Endothelial cell (in vitro differentiated cells): ENCODE measurements at places on chromosomes 2 and 18.

DNA sequence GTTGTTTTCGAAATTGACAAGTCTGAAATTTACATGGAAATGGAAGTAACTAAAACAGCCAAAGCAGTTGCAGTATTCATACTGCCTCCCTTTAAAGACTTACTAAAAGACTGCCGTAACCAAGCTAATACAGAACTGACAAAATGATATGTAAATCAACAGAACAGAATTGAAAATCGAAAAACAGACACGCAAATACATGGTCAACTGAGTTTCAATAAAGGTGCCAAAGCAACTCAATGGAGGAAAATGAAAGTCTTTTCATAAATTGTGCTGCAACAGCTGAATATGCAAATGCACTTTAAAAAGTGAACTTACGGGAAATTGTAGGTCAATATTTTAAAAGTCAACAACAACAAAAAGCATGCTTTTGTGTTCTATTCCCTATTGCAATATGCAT lies 34.2 kb downstream of the TMEM131 start:
- no peak for DNase-seq

GRCh38 chr18:11947214-11948191 lies 33.8 kb upstream of the IMPA2 start:
- DNase-seq = peak; percentile 55

DNA sequence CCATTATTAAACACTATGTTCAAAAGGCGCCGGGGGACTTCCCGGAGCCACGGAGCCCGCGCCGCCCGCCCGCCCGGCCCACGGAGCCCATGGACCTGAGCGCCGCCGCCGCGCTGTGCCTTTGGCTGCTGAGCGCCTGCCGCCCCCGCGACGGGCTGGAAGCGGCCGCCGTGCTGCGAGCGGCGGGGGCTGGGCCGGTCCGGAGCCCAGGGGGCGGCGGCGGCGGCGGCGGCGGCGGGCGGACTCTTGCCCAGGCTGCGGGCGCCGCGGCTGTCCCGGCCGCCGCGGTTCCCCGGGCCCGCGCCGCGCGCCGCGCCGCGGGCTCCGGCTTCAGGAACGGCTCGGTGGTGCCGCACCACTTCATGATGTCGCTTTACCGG lies 197 bp downstream of the GDF7 start:
- DNase-seq = no peak

DNA sequence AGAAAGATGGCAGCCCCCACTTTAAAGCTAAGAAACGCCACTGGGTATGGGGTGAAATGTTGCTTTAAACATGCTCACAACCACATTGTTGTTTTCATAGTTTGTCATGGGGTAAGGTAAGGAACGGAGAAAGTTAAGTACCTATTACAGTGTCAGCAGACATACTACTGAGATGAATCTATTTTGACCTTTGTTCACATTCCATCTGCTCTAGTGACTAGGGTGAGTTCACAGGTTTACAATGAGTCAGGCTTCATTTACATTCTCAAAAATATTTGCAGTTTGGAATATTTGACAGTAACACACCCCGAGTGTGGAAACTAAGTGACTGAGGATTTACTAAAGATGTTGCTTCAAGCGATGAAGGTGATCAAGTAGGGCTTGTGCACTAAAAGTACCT lies 428.7 kb upstream of the ACVR2A start:
- DNase-seq = no peak

DNA sequence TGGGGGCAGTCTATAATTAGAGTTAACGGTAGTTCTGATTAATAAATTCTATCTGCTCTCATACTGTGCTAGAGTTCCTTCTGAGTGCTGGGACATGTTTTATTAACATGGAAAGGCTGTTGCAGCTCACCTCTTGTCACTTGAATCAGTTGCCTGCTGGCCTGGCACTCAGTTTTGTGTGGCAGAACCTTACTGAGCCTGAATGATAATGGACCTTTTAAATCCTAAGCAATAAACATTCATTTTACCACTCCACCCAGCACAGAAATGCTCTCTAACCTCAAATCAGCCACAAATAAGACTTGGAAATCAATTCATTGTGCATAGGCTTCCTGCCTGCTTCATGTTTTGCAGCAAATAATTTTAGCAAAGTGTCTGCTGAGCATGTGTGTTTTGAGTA lies 115.0 kb upstream of the RBMS1 start:
- DNase-seq = no peak

- no peak for DNase-seq
These were observed 720 bp downstream of the KRTCAP3 start for GRCh38 chr2:27442920-27443282.

- no peak for DNase-seq
These were observed 69.3 kb downstream of the LBH start for GRCh38 chr2:30300456-30301221.
